ENCODE measurements at places on chromosomes 12 and 14.
A peak's percentile ranks its signal among the peaks of the same experiment; 100 is the strongest.

GRCh38 chr14:32421781-32422180 lies 92.7 kb downstream of the AKAP6 start:
- DNase-seq, result no peak

DNA sequence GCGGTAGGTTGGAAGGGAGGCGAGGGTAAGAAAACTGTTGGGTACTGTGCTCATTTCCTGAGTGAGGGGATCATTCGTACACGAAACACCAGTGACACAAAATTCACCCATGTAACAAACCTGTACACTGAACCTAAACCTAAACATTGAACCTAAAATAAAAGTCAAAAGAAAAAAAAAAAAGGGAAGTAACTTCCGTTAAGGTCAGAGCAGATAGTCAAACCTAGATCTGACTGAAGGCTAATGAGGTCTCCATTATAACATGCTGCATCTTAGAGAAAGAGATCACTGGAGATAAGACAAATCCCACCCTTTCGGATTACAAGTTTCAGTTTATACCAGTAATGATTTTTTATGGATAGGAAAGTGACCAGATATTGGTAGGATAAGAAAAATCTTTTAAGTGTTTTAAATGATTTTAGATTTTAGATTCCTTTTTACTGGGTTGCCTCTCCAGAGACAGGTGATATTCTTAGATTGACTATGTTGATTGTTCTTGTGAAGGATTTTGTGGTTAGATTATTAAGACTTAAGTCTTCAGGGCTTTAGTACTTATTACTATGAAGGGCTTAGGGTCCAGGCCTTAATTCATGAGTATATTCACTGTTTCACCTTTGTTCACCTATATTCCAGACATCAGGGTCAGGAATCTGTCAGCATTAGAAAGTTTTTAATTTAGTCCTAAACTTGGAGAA lies 11.2 kb upstream of the NCKAP1L start:
- DNase-seq, result peak; percentile 58

- DNase-seq, result no peak
Observed at GRCh38 chr14:94152676-94153075, 21.4 kb upstream of the PPP4R4 start.

- DNase-seq, result no peak
Observed at GRCh38 chr12:117967512-117967911, 1.3 kb downstream of the KSR2 start.

DNA sequence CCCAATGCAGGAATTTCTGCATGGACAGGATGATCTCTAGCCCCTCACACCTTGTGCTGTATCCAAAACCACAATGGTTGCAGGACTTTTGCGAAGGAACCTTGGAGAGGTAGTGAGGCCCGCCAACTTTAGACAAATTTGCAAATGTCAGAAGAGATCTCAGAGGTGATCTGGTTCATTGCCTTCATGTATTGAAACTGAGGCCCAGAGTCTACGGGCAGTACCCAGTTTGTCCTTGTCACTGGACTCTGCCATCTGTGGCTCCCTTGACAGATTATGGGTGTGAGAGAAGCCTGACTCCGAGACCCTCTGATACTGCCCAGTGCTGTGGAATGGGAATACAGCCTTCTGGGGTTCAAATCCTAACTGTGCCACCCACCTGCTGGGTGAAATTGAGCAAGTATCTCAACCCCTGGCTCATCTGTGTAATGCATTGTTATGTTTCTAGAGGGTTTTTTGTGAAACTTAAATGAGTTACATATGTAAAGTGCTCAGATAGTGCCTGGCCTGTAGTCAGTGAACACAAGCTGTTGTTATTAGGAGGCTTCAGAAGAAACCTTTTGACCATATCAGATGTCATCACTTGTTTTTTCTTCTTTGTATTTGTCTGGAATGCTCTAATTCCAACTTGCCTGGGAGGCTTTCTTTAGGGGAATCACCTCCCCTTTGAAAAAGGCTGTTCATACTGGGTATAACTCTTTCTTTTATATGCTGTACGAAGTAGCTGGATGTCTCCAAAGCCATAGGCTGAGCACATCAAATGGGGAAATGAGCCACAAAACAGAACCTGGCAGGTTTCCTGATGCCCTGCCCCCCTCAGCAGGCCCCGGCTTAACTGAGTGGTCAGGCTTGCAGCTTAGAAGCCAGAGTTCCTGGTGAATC lies 71.4 kb upstream of the SRSF5 start:
- DNase-seq, result peak; percentile 73

DNA sequence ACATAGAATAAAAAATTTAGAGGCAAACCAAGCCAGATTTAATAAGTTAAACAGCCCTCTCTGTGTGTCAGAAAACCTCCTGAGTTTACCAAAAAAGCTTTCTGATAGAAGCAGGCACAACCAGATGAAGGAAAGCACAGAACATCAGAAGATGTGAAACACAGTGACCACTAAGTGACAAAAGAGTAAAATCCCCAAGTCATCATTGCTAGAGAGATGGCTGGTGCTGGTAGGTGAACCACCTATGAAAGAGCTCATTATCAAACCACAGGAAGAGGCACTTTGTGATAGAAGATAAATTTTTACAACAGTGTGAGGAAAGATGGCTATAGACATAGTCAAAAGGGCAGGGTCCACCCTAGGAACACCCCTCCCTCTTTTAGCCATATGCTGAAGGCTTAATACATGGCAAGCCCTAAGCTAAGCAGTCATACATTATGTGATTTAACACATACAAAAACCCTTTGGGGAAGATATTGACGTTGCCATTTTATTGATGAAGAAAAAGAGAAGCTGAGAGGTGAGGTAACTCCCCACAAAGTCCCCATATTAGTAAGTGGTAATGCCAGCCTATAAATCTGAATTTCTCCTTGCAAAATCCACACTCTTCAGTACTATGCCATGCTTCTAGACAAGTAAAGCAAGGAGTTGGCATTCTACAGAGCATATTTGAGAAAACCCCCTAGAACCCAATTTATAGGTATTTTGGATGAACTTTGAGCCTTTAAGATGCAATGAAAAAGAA lies 449.9 kb downstream of the LRIG3 start:
- DNase-seq, result no peak

- peak; percentile 4 for DNase-seq
Observed at GRCh38 chr12:49706351-49707127, 666 bp downstream of the FMNL3 start.

GRCh38 chr12:121765573-121765972 lies 27.9 kb downstream of the RHOF start:
- DNase-seq, result no peak

Data from KBM-7 (cell line).